AG08396 (cell line): ENCODE measurements at places on chromosomes 11 and 22.

DNA sequence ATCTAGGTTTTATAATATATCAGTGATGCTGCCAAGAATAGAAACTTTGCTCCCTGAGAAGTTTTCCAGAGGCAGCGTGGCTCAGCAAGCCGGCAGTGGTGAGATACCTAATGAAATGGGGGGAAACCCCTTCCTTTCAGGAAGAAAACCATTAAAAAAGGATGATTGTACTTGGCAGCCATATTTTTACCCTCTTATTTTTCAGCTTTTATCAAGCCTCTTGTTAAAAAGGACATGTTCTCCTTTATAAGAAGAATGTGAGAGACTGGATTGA lies 9.0 kb upstream of the ME3 start:
- no peak for DNase-seq

GRCh38 chr22:41752011-41752970 lies 48.2 kb upstream of the CCDC134 start:
- DNase-seq = no peak

- no peak for DNase-seq
These were observed 109.4 kb upstream of the KIRREL3 start for GRCh38 chr11:127109796-127110480.

DNA sequence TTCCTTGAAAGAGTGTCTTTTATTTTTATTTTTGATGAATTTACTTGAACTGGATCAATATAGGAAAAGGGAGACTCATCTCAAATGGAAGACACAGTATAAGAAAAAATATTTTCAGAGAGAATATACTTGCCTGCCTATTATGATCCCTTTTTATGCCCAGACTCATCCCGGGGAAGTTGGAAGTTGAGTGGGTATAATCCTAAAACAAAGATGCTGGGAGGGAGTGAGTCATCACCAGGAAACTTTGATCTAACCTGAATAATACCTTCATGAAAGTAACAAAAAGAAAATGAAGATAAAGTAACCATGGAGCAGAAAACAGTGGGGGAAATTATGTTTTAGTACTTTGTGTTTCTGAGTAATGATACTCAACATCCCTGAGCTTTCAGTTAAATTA lies 1514.0 kb downstream of the FAM181B start:
- no peak for DNase-seq

DNA sequence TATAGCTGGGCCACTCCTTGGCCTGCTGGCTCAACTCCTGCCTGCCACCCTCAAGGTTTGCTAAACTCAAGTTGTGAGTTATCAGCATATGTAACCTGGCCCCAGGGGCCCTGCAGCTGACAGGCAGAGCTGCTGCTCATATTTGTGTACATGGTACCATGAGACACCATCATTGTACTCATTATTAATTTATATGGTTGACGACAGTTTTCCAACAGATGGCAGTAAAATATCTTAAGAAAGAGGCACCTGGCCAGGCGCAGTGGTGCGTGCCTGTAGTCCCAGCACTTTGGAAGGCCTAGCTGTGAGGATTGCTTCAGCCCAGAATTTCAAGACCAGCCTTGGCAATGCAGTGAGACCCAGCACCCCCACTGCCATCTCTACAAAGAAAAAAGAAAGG lies 11.4 kb upstream of the DENND5A start:
- DNase-seq = no peak

DNA sequence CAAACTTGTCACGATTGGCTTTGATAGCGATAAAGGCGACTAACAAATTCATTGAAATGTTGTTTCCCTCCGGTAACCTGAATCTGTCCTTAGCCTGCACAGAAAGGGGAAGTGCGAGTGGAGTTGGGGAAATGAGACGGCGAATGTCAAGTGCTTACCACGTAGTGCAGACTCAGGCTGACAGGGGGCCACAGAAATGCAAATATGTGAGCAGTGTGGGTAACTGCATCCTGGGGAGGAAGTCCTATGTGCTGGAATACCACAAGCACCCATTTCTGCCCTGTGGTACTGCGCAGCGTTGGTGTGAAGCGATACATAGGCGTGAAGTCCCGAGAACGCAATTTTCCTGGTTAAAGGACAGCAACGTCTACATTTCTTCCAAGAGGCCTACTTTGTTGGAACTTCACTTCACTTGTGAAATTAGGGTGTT lies 869 bp upstream of the EIF4ENIF1 start:
- DNase-seq = peak; percentile 79

DNA sequence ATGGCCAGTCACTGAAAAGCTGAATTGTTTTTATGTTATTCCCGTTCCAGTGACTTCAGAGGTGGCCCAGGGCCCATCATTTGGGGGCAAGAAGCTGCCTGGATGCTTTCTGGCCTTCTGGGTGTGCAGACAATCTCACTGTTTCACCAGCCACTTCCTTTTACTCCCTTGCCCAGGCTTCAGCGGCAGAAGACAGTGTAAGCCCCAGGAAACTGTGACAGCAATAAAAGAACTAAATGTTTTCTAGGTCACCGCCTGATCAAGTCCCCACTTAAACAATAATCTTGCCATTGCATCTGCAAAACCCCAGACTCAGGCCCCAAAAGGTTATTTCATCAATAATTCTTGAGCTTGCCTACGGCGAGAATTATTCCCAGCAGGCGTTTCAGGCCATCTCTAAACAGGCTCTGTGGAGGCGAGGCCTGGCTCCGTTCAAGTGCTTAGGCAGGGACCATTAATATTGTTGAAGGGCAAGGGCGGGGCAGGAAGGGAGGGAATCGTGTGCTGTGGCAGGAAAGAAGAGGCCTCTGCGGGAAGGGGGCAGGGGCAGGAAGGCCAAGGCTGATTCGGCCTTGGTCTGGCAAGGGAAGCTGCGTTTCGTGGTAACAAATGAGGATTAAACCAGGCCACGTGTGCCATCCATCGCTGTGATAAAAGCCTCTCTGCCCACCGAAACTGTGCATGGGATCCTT lies 252.3 kb downstream of the KIRREL3 start:
- DNase-seq = no peak

DNA sequence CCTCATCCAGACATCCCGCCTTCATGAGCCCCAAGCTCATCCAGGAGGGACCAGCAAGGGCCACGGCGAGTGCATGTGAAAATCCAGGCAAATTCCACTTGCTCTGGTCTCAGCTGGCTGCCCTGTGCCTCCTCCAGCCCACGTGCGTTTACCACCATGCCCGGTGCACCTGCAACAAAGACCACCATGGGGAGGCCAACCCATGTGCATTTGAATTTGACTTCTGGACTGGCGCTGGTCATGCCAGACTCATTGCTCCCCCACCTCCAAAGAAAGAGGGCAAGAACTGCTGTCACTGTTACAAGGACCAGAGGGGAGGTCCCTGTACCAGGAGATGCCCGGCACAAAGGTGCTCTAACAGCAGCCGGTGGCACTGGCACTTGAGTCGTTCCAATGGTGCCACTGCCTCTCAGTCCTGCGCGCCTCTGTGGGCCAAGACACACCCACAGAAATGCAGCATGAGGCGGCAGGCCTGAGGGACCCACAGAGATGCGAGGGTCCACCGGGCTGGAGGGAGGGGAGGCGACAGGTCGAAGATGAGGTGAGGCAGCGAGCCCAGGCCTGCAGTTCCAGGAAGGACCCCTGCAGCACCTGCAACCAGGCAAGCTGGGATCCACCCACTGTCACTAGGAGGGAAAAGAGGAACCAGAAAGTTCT lies 80.3 kb downstream of the PHF21B start:
- no peak for DNase-seq

DNA sequence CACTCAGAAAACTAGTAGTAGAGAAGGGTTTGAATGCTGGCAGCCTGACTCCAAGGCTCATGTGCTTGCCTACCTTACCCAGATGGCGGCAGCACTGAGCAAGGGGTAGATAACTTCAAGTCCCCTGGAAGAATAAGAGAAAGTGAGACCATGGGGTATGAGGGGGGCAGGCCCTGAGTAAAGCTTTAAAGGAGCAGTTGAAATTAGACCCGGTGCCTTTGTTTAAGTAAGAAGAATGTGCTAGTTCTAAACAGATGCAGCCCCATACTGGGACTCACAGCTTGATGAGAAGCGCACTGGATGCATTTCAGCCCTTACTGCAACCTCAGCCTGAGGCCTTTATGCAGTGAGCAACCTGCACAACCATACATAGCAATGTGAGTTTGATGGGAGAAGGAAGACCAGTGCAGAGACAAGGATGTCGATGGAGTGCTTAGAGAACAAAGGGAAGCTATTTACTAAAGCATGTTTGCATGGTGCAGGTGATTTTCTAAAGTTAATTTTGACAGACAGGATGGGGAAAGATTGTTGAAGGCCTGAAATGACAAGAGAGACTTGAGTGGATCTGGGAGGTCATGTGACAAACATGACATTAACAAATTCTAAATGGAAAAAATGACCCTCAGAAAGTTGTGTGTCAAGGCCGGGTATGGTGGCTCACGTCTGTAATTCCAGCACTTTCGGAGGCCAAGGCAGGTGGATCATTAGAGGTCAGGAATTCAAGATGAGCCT lies 27.1 kb upstream of the TMA7B start:
- peak; percentile 13 for DNase-seq

DNA sequence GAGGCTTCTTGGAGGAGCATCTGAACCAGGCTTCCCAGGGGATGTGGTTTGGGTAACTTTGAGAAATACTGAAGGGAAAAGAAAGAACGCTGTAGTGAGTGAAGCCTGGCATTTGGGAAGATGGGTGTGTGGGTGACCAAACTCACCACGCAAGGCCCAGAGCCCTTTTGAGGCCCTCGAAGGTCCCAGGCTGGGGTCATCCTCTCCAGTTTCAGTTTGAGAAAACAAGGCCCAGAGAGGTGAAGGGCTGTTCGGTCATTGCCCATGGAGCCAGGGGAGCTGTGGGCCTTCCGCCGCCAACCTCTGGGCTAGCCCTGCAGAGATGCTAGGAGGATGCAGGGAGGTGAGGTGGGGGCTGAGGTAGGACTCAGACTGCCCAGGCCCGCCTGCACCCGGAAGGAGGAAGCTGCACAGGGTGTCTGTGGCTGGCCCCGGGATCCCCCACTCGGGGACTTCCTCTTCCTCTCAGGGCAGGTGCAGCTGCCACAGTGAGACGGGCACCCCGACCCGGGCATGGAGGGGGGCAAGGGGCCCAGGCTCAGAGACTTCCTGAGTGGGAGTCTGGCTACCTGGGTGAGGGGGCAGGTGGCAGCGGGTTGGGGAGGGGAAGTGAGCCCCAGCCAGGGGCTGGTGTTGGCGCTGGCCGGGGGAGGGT lies at the start of gene CCDC88B:
Gene CCDC88B, plus strand, starts transcription at position 451 of the 655 bp plus-strand sequence. Its CDS starts 63 bp downstream, at position 514.
- DNase-seq = no peak

DNA sequence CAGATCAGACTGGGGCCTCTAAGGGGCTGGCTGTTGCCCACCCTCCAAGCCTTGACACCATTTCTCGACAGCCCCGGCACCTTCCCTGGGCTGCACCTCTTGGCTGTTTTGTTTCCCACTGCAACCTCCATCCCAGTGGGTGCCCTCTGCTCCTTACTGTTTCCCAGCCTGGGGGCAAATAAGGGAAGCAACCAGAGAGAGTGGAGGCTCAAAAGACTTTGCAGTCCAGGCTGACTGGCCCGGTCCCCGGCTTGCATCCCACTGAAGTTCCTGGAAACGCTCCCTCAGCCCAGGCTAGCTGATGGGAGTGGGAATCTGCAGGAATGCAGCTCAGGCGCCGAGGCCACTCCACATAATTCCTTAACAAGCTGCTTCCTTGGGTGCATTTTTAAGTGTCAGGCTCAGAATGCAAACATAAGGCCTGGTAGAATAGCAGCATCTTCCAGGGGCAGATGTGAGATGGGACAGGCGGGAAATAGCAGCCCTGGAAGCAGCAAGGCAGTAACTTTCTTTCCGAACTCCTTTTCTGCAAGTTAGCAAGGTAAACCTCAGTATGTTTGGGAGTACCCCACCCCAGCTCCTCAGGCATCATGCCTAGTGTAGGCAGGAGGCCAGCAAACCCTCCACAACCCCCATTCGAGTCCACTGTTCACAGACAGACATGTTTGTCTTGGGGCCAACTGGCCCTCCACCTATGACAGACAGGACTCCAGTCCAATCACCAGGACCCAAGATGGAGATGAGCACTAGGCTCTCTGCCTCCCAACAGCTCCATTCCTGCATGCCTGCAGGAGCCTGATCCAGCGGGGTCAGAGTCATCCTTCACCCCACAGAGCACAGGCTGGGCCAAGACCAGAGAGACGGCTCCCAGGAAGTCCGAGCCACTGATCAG lies 39.3 kb downstream of the RPL27A start:
- DNase-seq = peak; percentile 74

- DNase-seq = no peak
These were observed 99.8 kb upstream of the OR9G4 start for GRCh38 chr11:56848141-56848809.

- DNase-seq = no peak
These were observed 13.3 kb upstream of the BCR start for GRCh38 chr22:23166841-23167616.

DNA sequence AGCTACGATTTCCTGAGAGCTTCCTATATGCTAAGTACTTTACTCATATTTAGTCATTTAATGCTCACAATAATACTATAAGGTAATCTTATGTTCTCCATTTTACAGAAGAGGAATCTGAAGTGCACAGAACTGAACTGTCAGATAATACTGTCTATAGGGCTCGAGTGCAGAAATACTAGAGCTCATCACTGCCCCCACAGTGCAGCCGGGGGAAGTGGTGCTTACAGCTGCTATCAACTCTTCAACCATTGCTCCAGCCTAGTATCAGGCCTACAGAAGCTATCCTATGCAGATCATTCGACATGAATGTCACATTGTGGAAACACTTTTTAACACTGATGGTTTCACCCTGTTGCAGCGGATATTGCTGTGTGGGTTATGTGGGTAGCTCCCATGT lies 929.9 kb downstream of the NTM start:
- DNase-seq = peak; percentile 25

DNA sequence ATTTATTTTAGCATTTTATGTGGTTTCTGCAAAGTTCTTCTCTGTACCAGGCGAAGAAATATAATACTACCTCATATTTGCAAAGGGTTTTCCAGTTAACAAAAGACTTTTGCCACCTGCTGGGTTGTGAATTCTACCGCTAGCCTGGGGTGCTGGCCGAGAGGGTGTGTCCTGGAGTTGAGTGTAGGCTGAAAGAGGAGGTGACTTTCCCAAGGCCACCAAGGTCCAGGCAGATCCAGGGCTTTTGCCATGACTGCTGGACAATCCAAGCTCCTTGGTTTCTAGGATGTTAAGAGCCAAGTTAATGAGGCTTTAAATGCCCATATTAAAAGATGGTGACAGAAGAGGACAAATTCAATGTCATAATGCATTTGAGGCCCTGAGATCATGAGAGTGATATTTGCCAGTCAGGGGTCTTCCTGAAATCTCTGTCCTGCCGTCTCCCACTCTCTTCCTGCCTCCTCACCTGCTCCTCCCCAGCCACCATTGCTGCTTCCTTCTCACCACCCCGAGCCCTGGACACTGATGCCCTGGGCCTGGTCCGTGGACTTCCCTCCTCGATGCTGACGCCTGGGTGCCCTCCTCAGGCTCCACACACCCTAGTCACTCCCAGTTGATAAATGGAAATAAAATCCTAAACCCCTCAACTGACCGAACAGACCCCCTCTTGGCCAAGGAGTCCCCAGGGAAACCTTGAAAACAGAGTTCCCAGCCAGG lies 825.6 kb downstream of the TBC1D22A start:
- DNase-seq = no peak

- peak; percentile 86 for DNase-seq
These were observed 142.9 kb downstream of the CRYBB2 start for GRCh38 chr22:25362215-25362882.
